ENCODE measurements at places on chromosomes 7 and 10.

GRCh38 chr7:157470017-157470322, 133.2 kb downstream of the DNAJB6 start:
- no peak for DNase-seq

DNA sequence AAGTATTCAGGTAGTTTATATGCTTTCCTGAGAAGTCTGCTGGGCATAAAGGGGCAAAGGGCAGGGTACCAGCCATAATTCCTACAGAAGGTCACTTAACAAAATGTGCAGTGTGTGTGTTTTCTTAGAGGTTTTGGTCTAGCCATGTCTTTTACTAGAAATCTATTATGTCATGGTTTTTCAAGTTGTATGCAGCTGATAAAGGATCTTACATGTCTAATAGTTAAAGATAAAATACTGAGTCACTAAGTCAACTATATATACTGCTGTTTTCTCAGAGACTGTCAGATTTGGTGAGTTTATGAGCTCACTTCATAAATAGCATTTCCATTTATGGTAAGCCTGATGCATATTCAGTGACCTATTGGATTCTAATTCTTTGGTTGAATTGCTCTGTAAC, 7.7 kb downstream of the CASP2 start:
- DNase-seq = no peak

- DNase-seq = no peak
Measured at GRCh38 chr10:45379891-45380540, 6.0 kb downstream of the ALOX5 start.

DNA sequence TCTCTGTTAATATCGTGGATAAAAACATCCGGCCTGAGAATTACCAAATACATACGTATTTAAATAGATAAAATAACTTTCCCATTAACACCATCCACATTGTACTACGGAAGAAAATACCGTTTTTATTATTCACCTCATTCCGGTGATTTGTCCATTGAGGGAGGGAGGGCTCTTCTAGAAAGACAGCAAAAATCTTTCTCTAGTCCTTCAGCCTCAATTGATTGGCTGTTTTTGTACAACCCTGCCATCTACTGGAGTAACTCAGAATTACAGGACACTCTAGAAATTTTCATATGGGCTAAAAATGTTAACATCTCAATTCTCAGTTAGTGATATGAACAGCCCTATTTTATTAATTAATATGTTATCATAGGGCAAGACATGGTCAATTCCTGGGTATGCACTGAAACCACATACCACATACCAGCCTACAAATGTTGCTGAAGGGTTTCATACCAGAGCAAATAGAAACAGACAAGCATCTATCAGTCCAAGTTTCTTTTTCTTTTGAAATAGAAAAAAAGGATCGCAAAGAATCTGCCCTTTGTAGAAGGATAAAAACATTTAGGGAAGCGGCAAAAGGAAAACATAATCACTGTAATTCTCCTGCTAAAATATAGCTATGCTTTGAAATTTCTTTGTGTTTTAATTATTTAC, 55.8 kb upstream of the CDCA7L start:
- DNase-seq = no peak

DNA sequence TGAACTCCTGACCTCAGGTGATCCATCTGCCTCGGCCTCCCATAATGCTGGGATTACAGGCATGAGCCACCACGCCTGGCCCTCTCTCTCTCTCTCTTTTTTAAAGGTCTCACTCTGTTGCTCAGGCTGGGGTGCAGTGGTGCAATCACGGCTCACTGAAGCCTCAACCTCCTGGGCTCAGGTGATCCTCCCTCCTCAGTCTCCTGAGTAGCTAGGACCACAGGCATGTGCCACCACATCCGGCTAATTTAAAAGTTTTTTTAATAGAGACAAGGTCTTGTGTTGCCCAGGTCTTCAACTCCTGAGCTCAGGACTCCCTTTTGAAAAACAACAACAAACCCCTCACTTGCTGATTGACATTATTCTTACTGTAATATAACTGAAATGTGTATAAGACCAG, 11.6 kb downstream of the PALD1 start:
- DNase-seq = no peak

GRCh38 chr7:1965579-1966294, 267.0 kb downstream of the MAD1L1 start:
- no peak for DNase-seq

DNA sequence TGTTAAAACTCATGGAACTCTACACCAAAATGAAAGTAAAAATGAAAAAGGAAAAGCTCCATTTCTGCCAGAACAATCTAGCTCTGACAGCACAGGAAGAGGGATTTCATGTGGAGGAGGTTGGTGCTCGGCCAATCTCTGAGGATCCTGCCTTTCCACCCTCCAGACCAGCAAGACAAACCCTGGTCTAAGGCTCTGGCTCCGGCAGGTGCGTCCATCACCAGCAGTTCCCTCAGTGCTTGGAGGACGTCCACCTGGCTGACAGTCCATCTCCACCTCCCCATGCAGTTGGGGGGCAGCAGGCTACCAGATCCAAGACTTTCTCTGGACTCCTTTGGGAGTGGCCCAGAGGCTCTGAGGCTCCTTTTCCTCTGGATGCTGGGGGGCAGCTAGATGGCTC, 25.0 kb upstream of the LOXL4 start:
- no peak for DNase-seq

GRCh38 chr7:44087911-44088838, 5.8 kb upstream of the POLM start:
- DNase-seq = no peak

- no peak for DNase-seq
Measured at GRCh38 chr7:158487631-158488151, 99.9 kb downstream of the PTPRN2 start.

- DNase-seq = peak; percentile 9
Measured at GRCh38 chr10:68348265-68348741, 15.6 kb upstream of the PBLD start.

- no peak for DNase-seq
Measured at GRCh38 chr7:124263232-124263827, 230.5 kb upstream of the TMEM229A start.

DNA sequence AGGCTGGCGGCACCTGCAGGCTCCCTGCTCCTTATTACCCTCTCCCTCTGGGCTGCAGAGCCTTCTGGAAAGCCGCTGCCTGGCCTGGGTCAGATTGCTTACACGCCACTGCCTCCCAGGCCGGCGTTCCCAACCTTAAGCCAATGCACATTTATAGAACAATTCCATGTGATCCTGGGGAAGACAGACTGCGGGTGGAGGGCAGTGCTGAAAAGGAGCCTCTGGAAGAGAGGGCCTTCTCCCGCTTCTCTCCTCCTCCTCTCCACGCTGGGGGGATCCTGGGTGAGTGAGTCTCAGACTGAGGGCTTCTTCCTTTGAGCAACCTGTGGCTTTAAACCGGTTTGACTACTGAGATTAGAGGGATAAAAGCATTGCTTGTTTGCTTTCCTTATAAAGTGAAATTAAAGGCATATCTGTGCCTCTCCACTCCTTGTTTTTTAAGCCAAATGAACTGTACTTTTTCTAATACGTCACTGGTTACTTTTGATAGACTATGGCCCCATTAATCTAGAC, 5.5 kb downstream of the TACC2 start:
- no peak for DNase-seq

GRCh38 chr7:138727336-138728099, 26.4 kb upstream of the SVOPL start:
- DNase-seq = no peak

- no peak for DNase-seq
Measured at GRCh38 chr10:23065181-23065948, 30.0 kb upstream of the MSRB2 start.

GRCh38 chr10:90125456-90126255, 424.3 kb downstream of the KIF20B start:
- DNase-seq = no peak

GRCh38 chr7:73504017-73504416, 18.1 kb downstream of the BAZ1B start:
- no peak for DNase-seq

- no peak for DNase-seq
Measured at GRCh38 chr10:26372513-26373354, 65.4 kb upstream of the APBB1IP start.

DNA sequence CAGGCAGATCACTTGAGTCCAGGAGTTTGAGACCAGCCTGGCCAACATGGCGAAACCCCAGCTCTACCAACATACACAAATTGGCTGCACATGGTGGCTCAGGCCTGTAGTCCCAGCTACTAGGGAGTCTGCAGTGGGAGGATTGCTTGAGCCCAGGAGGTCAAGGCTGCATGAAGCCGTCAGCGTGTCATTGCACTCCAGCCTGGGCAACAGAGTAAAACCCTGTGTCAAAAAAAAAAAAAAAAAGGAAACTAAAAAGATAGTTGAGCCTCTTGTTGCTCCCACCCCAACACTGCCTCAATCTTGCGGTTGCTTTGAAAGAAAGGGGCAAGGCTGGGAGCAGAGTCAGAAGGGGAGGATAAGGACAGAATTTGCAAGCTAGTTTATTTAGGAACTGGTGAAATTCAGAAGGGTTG, 69.9 kb downstream of the SYPL1 start:
- DNase-seq = no peak

DNA sequence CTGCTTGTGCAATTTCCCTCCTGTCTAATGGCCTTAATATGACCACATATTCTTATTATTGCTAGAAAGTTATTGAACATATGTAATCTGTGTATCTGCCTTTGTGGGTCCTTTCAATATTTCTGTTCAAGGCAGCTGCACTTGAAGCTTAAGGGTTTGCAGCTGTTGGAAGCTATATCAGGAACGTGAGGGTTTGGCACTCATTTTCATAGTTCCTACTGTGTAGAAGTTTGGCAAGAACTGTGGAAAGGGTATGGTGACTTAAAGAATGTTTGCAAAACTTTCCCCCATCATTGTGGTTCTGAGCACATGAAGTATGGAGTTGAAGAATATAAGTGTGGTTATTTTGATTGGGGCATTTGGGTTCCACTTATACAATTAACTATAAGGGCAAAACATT, 144.7 kb upstream of the SEMA3A start:
- no peak for DNase-seq

DNA sequence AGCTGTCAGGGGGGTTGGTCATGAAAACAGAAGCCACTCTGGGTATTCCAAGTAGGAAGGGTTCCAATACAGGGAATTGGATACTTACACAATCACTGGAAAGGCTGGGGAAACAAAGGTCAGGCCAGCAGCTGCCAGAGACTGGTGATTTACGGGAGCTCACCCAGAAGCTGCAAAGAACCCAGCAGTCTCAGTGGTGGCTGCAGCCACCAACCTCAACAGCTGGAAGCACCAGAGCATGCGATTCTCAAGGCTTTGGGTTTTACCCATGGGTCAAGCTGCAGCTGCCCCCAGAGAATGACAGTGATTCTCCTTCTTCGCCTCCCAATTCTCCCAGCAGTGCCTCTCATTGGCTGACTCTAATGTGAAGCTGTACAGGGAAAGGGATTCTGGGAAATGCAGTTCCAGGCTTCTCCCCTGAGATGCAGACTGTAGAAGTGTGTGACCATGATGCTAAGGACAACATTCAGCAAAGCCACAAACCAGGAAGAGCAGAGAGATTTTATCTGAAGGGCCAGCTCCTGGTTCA, 107.2 kb upstream of the TCF7L2 start:
- DNase-seq = no peak

GRCh38 chr7:47991741-47992311, 12.4 kb upstream of the HUS1 start:
- peak; percentile 72 for DNase-seq

GRCh38 chr7:2779051-2779450, 65.1 kb downstream of the GNA12 start:
- DNase-seq = no peak

GRCh38 chr7:157553256-157553655, 216.5 kb downstream of the DNAJB6 start:
- no peak for DNase-seq

DNA sequence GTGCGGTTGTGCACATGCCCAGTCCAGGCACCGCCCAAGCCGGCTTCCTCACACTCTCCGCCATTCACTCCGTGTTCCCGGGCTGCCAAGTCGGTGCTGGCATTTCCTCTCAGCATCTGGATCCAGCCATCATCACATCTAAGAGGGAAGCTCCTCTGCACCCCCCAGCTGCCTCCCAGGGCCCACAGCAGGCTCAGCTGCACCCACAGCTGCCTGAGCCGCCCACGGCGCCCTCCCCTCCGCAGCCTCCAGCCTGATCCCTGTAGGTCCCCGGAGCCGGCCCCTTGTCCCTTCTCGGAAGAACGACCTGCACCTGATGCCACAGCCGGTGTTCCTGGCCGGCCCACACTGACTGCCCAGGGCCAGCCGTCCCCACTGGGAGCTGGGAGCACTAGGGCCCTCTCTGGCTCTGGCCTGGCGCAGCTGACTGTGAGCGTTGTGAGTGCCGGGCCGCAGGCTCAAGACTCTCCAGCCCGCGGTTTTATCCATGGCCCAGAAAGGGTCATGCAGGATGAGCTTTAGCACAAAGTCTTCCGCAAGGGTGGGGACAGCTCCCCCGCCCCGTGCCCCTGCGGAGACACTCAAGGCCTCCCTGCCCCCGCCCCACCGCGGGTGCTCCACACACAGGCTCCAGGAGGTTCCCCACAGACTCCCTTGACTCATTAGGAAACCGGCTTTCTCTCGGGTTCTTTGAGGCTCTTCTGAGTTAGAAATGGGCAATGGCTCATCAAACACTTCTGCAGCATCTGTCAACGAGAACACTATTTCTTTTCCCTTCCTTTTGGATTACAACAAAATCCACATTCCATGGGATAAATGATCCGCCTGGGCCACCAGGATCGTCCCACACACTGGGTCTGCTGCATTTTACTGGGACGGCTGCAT, 31.2 kb downstream of the CFAP46 start:
- DNase-seq = no peak

DNA sequence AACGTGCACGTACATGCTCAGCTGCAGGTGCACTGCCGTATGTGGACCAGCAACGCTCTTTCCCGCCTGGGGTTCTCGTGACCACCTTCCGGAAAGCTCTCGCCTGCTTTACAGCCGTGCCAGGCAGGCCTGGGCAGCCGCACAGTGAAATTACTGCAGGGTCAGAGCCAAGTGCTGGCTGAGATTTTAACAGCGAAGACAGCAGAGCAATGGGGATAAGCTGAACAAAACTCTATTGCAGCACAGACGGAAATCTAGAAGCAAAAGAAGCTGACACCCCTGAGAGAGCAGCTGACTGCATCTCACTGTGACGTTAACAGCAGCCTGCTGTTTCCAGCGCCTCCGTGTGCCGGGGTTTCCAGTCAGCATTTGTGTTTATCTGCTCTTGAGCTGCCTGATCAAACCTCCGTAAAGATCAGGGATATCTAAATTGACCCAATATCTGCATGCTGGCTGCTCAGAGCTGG, 179.0 kb downstream of the DIP2C start:
- DNase-seq = no peak

- no peak for DNase-seq
Measured at GRCh38 chr10:109773288-109774120, 149.8 kb downstream of the XPNPEP1 start.

Measured in activated naive CD8-positive, alpha-beta T cell treated with anti-CD3 and anti-CD28 coated beads, Interleukin-2, amount 50 U/mL, for 16 hours (primary cell).